Activated CD4-positive, alpha-beta T cell treated with anti-CD3 and anti-CD28 coated beads for 4 hours (primary cell): ENCODE measurements at places on chromosomes 6 and 20.

GRCh38 chr6:17486680-17487079 is 93.3 kb downstream of the CAP2 start:
- no peak for DNase-seq

- DNase-seq, result no peak
Measured at GRCh38 chr20:6439737-6440442, 317.1 kb upstream of the FERMT1 start.

- DNase-seq, result peak; percentile 31
Measured at GRCh38 chr20:5191829-5192569, 65.2 kb downstream of the CDS2 start.

- DNase-seq, result no peak
Measured at GRCh38 chr20:53495398-53496092, 98.1 kb downstream of the ZNF217 start.

DNA sequence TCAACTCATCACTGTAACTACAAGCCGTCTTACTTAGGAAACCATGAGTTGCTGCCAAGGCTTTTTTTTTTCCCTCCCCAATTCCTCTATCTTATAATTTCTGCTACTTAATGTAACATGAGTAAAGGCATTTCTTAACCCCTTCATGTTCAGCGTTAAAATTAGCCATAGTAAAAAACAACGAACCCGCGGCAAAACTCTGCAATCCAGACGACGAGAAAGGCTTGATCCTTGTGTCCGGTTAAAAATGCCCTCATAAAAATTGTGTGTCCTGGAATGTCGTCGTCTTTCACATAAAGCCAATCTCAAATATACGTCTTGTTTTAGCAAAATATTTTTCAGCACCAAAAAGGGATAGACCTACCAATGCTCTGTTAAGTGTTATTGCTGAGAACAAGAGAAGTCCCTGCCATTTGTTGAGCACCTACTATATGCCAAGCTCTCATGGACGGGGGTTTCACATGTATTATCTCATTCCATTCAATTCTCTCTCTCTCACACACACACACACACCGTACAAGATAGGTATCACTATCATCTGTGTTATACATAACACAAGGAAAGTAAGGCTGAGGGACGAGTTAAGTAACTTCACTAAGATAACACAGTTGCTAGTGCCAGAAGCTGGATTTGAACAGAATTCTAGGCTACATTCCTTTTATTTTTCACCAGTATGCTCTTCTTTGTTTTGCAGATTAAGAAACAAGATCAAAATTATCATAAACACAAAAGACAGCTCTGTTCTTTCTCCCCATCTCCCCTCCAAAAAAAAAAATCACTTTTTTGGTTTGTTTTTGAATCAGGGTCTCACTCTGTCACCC is 683 bp upstream of the ARHGAP18 start:
- no peak for DNase-seq

- DNase-seq, result no peak
Measured at GRCh38 chr6:43203029-43203717, 21.2 kb downstream of the CUL9 start.

DNA sequence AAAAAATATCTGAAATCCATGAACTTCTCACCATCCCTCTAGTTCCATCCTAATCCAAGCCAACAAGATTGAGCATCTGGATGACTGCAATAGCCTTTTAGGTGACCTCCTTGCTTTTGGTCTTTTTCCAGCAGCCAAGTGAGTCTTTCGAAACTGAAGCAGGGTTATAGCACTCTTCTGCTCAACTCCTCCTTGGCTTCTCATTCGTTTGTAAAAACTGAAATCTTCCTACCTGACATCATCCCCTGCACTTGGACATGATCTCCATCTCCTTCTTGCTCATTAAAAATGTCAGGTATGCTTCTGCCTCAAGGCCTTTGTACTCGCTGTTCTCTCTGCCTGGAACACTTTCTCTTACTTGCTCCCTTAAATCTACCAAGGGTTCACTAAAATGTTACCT is 46.0 kb downstream of the STX7 start:
- no peak for DNase-seq

GRCh38 chr6:56796196-56796532 is 153.5 kb upstream of the DST start:
- no peak for DNase-seq

DNA sequence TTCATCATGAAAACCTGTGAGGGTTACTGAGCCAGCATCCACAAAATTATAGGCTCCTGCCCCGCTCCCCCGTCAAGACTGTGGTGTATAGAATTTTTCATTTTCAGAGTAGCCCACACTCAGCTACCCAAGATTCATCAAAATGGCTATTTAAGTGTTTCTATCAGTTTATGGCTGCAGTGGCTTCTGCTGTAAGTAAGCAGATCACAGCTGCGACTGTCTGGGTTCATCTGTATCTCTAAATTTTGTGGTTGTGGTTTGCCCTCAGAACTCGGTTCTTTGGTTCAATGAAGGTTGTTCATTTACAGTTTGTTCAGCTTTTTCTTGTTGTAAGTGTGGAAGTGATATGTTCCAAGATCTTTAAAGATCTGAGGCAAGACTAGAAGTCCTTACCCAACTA is 284.2 kb downstream of the DOK5 start:
- DNase-seq, result no peak

- no peak for DNase-seq
Measured at GRCh38 chr6:157768304-157768703, 54.7 kb upstream of the SNX9 start.

- no peak for DNase-seq
Measured at GRCh38 chr6:136526196-136526930, 23.9 kb downstream of the MAP7 start.

- no peak for DNase-seq
Measured at GRCh38 chr6:97203343-97203742, 79.7 kb downstream of the MMS22L start.

DNA sequence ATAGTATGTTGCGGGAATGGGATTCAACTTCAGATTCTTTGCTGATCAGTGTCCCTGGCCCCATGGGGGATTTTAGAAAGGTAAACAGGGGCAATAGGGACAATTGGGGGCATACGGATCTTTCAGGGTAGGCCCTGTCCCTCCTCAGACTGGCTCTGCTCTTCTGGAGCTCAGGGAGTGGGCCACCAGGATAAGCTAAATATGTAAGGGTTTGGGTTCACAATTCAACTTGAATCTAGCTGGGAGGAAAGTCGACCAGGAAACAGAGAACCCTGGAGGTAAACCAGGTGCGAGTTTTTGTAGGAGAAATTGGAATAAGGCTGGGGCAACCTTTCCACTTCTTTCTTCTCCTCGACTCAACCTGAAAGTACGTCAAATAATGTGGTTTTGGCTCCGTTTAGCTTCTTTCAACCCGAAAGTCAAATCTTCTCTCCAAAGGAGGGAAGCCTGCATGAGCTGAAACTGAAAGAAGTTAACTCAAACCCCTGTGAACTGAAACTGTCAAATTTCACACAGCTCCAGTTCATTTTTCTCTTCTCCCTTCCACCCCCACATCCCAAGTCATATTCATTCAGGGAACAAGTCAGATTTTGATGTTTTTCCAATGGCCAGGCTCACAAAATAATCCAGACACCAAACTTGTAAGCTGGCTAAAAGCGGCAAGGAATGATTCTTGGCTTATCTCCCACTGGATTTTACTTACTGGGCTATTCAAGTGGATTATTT is 278.2 kb downstream of the CLIC5 start:
- DNase-seq, result no peak

GRCh38 chr6:43823879-43824702 is 54.1 kb downstream of the VEGFA start:
- no peak for DNase-seq

DNA sequence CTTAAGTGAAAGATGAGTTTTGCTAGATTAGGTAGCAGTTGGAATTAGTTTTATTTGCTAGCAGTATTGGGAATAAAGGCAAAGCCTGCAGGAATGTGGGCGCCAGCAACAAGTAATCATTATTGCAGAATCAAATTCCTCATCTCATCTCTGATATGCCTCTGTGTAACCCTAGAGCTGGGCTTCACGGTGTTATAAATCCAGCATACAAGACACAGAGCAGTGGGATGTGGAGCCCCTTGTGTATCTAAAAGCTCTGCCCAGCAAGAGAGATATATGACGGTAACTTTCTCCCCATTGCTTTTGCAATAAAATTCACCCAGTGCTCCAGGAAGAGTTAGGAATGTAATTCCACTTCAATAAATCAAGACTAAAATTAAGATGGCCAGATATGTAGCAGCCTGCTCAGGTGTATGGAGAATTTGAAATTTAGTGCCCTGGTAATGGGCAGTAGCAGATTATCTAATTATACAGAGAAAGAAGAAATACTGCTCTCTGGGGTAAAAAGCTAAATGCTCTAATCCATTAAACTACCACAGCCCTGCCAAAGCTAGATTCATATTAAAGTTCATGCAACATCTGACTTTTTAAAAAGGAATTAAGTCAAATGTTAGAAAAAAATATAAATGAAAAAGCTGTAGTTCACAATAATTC is 5.6 kb upstream of the BLOC1S5 start:
- DNase-seq, result no peak

- DNase-seq, result no peak
Measured at GRCh38 chr6:7053125-7053774, 54.5 kb upstream of the RREB1 start.

DNA sequence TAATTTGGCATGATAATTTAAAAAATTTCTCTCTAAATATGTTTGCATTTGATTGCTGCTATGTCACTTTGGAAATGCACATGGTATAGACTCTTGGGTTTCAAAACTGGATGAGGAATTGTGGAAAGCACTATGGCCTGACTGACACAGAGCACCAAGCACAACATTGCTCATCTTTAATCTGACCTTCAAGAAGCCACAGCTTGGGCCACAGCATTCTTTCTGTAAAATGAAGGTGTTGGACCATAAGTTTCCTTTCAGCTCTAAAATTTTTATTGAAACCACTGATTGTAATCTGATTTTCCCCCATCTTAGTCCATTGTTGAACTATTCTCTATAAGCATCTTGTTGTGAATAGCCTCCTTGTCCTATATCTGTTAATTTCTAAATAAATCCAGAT is 41.0 kb downstream of the QKI start:
- DNase-seq, result no peak

- no peak for DNase-seq
Measured at GRCh38 chr6:31194061-31194834, 23.8 kb upstream of the POU5F1 start.

GRCh38 chr6:128156321-128157111 is 255.7 kb upstream of the THEMIS start:
- DNase-seq, result no peak

GRCh38 chr6:45548657-45549515 is 171.2 kb upstream of the SUPT3H start:
- no peak for DNase-seq

DNA sequence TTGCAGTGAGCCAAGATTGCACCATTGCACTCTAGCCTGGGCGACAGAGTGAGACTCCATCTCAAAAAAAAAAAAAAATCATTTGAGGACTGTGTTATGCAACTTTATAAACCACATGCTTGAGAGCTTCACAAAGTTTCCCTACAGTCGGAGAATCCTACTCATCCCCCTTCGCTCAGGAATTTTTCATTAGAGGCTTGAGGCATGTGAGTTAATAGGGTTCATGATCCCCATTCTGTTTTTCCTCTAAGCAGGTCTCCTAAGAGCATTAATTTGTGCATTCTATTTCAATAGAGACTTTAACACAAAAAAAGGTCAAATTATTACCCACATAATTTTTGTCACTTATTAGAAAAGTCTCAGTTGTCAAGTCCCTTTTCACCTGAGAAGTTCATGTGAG is 103.7 kb upstream of the SOX4 start:
- DNase-seq, result no peak

GRCh38 chr20:62359491-62360121 is 7.5 kb downstream of the LAMA5 start:
- no peak for DNase-seq

DNA sequence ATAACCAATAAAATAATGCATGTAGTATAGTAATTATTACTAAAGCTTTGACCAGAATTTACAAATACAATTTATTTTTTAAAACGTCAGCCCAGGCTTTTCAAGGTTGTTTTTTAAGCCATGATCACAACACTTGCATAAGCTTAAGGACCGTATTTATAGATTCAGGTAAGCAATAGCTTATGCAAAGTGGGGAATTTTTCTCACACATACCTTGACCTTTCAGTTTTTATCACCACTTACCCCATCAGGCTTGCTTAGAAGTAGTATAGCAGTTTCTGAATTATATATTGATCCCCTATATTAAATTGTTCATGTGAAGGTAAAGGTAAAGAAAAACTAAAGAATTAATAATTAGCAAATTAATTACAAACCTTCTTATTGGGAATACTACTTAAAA is 232.3 kb upstream of the FKBP1C start:
- DNase-seq, result no peak
